ENCODE measurements at places on chromosomes 5 and 9. TPM values are rescaled to one million over a fixed set of nuclear protein-coding genes. Genes with fewer than 3 reads are reported as not detected.

GRCh38 chr9:32618261-32618660, 17.2 kb downstream of the TAF1L start:
- no peak for DNase-seq

- no peak for DNase-seq
Observed at GRCh38 chr5:128924299-128924698, 41.0 kb upstream of the SLC27A6 start.

SYK gene
- total RNA-seq, result 58.1 TPM

DNA sequence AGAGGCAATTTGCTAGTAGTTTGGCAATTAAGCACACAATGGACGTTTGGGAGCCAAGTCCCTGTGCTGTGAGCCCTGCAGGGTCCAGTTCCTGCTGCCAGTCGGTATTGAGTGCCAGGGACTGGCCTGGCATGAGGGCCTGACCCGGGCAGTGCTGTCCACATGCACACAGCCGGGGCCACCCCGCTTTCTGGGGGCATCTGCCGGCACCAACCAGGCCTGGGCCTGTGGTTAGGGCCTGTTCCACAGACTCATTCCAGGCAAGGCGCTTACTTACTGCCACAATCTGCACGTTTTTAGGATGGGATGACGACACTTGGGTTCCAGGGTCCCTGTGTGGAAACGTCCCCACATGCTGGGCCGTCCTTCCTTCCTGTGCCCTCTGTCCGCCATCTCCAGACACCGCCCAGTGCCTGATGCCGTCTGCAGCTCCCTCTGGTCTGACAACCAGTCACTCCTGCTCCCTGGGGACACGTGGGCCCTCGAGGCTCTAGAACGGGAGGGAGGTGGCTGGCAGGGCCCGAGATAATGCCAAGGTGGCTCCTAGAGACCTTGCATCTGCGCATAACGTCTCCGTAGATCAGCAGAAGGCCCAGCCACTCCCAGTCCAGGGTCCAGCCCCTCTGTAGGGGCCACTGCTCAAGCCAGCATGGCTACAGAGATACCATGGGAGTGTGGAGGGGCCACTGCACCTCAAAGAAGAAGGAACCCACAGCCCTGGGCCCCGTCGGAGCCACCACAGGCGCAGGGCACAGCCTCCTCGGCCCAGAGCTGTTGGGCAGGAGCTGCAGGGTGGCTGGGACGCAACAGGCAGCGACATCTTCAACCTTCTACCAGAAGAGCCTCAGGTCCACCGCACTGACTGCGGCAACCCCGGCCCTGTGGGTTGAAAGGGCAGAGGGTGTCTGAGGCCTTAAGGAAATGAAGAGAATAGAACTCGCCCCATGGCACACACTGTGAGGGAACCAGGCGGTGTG, 24.7 kb downstream of the SLC9A3 start:
- DNase-seq, result no peak

- peak; percentile 86 for DNase-seq
Observed at GRCh38 chr5:143404416-143405062, 1.1 kb upstream of the NR3C1 start.

GRCh38 chr5:111635916-111636570, 121.0 kb downstream of the NREP start:
- no peak for DNase-seq

DNA sequence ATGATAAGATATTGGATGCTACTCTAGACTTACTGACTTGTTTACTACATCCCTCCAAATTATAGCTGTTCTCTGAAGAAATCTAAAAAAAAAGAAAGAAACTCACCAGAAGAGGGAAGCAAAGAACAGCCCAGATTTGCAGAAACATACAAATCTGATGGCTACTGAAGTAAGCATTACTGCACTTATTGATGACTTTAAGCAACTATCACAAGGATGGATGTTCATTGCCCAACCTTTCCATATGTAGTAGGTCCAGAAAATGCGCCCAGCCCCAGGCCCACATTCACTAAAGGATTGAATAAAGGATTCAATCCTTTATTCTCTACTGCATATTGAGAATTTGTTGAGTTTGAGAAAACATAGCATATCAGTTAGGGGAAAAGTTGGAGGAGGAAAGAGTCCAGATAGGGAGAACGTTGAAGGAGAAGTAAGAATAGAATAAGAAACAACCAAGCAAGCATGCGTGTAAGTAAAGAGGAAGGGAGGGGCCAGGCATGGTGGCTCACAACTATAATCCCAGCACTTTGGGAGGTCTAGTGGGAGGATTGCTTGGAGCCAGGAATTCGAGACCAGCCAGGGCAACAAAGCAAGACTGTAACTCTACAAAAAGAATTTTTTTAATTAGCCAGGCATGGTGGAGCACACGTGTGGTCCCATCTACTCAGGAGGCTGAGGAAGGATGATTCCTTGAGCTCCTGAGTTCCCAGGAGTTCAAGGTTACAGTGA, 33.8 kb upstream of the DTWD2 start:
- no peak for DNase-seq

- no peak for DNase-seq
Observed at GRCh38 chr5:147911427-147911826, 5.1 kb upstream of the C5orf46 start.

GRCh38 chr5:81226949-81227348, 6.2 kb upstream of the CKMT2 start:
- DNase-seq, result no peak

- DNase-seq, result no peak
Observed at GRCh38 chr5:159620853-159621540, 290.7 kb upstream of the IL12B start.

- DNase-seq, result no peak
Observed at GRCh38 chr5:169944922-169945680, 35.2 kb downstream of the INSYN2B start.

GRCh38 chr5:77707791-77708190, 68.3 kb downstream of the TBCA start:
- no peak for DNase-seq

GRCh38 chr9:127803507-127804352, 1.0 kb downstream of the FPGS start:
- DNase-seq, result peak; percentile 70

DNA sequence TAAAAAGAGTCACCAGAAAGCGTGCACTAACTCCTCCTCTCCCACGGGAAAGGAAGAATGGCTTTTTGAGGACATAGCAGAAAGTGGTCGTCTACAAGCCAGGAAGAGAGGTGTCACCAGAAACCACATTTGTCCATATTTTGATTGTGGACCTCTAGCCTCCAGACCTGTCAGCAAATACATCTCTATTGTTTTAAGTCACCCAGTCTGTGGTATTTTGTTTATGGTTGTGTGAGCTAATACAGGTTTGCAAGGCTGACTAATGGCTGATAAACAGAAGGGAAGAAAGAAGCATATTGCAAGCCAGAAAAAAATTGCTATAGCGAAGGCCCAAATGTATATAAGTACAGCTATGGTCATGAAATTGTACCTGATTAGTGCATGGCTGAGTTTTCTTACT, 21.4 kb downstream of the WDR70 start:
- DNase-seq, result no peak

DNA sequence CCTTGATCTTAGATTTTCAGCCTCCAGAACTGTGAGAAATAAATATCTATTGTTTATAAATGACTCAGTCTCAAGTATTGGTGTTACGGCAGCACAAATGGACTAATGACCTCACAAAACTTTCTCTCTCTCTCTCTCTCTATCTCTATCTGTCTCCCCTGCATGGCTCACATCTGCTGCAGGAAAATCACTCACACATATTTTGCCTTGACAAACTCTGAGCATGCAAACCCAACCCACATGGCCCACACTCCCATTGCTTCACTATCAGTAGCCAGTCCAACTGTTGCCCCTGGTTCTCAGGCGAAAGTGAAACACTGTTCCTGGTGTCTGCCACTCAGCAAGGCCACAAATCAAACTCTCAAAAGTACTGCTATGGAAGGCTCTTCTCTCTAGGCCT, 66.4 kb upstream of the PIK3R1 start:
- DNase-seq, result no peak

PLAC8L1 gene
- total RNA-seq, result not detected

SIT1 gene
- total RNA-seq, result 1.0 TPM

DNA sequence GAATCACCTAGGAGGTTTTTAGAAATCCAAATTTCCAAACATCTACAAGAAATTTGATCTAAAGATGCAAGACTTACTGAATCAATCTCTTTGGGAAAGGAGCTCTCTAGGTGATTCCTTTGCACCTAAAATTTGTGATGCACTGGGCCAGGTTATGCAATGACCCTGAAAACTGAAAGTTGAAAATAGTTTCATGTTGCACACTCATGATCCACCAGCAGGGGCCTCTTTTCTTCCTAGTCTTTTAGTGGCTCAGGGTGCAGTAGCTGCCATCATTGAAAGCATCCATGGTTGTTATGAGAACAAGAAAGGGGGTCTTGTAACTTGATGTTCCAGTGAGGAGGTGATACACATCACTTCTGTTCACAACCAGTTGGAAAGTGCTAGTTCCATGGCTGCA, 486.8 kb downstream of the PSAT1 start:
- no peak for DNase-seq

DNA sequence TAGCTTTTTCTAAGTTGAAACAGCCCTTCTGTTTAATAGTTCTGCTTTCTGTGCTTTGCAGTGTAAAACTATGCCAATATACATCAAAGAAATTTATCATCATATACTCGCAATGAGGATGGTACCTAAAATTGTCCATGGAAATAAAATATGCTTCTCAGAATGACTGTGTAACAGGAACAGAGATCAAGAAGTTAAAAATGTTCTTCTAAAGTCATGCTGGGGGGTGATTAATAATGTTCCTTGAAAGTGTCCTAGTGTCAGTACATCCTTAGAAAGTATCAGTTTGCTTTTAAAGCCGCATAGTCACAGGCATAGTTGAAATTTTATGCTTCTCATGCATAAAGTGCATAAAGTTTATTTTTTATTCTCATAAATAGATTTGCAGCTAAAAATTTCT, 4.0 kb upstream of the LRRC70 start:
- no peak for DNase-seq

- no peak for DNase-seq
Observed at GRCh38 chr5:57772512-57772911, 289.9 kb upstream of the ACTBL2 start.

RASEF gene
- 38.9 TPM for total RNA-seq

DNA sequence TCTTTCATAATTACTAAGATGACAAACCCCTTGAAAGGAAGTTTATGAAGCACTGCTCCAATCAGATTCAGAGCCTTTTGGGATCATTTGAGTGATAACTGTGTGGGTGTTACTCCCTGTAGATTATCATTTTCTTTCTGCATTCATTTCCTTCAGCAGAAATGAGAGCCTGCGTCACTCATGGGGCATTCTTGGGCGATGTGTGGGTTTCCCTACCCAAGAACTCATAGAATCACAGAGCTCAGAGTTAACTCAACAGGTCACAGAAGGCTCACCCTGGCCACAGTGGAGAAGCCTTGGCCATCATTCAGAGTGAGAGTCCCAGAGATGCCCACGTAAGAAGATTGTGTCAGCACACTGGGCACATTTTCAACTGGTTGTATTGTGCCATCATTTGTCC, 401.9 kb downstream of the TLE4 start:
- DNase-seq, result no peak

Data from colonic mucosa (tissue), 4 donors.